ENCODE measurements at places on chromosomes 3 and 15. TPM values are rescaled to one million over a fixed set of nuclear protein-coding genes. Genes with fewer than 3 reads are reported as not detected.

Gene NPRL2
- 13.5 TPM for total RNA-seq

Gene ECE2
- not detected for total RNA-seq

Gene ALG1L2
- not detected for total RNA-seq

Gene C3orf80
- total RNA-seq = 0.96 TPM

Gene ST3GAL6
- 1.1 TPM for total RNA-seq

Measured in A549 treated with dexamethasone at 1 μM for 4 hours (cell line).